ENCODE measurements at places on chromosomes 6 and 20.

DNA sequence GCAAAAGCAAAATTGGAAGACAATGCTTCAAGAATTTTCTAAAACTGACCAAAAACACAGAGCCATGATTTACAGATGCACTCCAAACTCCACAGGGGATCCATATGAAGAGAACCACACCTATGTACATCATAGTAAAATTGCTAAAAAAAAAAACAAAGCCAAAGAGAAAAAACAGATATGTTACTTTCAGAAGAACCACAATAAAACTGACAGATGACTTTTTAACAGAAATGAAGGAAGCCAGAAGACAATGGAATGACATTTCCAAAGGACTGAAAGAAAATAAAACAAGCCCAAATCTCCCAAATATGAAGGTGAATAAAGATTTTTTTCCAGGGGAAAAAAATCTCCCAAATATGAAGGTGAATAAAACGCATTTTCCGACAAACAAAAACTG, 17.5 kb downstream of the TRERF1 start:
- DNase-seq, result no peak

DNA sequence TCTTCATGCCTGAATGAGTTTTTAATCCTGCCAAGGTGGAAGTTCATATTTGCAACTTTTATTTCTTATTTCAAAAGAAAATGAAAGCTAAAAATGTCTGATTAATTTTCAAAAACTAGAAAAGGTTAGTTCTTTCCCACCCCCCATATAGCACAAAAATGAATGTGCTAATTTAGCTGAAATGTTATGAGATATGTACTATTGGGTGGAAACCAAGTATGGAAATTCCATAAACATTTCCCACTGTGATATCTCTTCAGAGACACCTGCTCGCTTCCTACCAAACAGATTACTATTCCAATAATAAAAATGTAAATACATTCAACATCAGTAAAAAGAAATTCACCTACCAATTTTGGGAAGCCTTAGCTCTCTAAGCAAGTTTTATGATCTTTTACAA, 678.6 kb upstream of the ID4 start:
- DNase-seq, result no peak

GRCh38 chr6:170135461-170135820, 155.4 kb downstream of the DLL1 start:
- DNase-seq, result no peak

GRCh38 chr20:43393052-43393451, 64.6 kb upstream of the SRSF6 start:
- no peak for DNase-seq

- peak; percentile 1 for DNase-seq
These were observed 872.9 kb upstream of the SLC35B3 start for GRCh38 chr6:9308284-9308683.

DNA sequence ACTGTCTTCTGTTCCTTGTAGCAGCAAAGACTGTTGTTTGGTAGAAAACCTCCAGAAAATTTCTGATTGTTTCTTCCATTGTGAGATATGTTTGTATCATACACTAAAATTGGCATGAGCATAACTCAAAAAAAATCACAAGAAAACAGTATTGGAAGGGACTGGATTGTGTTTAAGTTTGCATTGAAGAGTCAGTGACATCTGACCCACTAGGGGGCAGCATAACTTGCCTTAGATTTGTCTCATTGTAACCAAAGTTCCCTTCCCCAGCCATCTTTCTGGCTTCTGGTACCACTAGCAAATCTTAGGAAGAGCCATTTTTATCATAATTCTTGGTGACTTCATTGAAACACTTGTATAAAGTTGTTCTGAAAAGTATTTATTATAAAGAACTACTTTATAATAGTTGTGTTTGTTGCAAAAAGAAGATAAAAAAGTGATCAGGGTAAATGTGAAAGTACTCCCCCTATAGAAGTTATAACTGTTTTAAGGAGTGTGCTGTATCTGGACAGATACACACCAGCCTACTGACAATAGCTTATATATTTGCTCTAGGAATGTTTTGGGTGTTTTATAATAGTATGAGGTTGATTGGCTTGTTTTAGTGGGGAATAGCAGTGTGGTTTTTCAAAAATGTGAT, 7.7 kb downstream of the CSTF1 start:
- peak; percentile 92 for DNase-seq

GRCh38 chr6:28945349-28945748, 21.6 kb upstream of the TRIM27 start:
- DNase-seq, result no peak

DNA sequence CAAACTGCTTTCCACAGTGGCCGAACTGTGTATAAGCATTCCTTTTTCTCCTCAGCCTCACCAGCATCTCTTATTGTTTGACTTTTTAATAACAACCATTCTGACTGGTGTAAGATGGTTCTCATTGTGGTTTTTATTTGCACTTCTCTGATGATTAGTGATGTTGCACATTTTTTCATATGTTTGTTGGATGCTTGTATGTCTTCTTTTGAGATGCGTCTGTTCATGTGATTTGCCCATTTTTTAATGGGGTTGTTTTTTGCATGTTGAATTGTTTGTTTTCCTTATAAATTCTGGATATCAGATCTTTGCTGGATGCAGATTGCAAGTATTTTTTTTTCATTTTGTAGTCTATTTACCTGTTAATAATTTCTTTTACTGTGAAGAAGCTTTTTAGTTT, 11.2 kb upstream of the ZSCAN12 start:
- no peak for DNase-seq

DNA sequence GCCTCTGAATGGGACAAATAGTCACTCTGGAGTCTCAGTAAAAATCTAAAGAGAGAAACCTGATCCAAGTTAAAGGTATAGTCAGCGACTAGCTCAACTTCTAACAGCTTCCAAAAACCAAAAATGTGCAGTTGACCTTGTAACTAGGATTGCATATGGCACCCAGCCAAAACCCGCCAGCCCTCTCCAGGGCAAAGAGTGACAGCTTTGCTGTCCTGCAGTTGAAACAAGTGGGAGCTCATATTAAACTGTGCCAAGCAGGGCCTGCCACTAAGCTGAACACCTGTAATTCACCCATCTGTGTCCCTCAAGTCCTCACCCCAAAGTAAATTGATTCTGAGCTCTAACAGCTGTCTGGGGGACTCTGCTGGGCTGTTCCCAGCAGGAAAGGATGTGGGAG, 695.3 kb downstream of the MAFB start:
- no peak for DNase-seq

DNA sequence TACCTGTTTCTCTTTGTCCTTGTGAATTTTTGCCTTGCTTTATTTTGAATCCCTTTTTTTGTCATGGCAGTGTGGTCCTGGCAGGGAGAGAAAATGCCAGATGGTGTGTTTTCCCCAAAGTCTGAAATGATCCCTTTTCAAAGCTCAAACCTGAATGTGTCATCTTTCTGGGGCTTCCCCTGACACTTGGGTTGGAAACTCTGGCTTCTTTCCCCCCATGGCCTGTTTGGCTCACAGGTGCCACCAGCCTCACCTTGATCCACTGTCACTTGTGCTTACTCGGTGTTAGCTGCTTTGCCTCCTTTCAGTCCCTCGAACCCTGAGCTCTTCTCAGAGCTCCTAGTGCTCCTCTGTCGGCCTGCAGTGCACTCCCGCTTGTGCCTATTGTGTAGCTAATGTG, 22.3 kb downstream of the MYBL2 start:
- no peak for DNase-seq

DNA sequence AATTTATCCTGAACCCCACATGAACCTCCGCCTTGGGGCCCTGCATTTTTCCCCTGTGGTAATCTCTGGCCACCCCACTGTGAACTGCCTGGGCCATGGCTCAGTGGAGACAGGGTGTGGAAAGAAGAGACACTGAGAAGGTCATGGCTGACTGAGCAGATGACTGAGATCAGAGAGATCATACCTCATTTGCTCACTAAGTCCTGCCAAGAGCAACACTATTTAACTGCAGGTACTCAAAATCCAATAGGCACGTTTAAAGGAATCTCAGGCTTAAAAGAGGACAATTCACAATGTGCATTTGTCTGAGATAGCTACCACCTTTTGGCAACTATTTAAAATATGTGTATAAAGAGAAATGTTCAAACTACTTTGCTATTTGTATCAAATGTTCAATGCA, 305.0 kb downstream of the GMDS start:
- DNase-seq, result no peak

DNA sequence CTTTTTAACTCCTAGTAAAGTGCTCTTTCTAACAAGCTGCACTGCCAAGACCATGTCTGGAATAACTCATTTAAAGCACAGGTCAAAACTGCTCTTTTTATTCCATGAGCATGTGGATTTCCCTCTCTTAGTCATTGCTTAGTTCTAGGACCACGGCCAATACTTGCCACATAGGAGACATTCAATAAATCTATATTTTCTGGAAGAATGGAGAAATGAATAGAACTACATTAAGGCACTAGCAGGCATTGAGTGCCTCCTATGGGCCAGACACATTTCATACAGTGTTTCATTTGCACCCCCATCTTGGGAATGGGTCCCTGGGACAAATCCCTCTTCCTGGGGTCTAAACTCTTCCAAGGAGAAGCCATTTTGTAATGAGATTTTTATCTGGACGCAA, 552.8 kb upstream of the CITED2 start:
- DNase-seq, result peak; percentile 96

DNA sequence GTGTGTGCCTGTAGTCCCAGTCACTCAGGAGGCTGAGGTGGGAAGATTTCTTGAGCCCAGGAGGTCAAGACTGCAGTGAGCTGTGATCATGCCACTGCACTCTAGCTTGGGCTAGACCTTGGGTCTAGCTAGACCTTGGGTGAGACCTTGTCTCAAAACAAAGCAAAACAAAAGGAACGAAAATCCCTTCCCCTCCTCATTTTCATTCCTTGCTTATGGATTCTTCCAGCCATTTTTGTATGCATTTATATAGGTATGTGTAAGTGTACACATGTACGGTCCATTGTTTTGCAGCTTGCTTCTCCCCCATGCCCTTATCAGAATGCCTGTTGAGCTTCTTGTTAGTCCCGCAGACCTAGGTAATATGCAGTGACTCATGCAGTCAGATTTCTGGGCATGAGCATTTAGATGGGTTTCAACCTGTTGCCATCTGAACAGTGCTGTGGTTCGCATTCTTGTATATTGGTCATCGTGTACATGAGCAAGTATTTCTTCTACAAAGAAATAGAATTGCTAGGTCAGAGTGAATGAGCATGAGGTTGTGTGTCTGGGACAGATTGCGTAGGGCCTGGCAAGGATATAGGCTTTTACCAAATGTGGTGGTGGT, 73.2 kb downstream of the ATRN start:
- peak; percentile 46 for DNase-seq

DNA sequence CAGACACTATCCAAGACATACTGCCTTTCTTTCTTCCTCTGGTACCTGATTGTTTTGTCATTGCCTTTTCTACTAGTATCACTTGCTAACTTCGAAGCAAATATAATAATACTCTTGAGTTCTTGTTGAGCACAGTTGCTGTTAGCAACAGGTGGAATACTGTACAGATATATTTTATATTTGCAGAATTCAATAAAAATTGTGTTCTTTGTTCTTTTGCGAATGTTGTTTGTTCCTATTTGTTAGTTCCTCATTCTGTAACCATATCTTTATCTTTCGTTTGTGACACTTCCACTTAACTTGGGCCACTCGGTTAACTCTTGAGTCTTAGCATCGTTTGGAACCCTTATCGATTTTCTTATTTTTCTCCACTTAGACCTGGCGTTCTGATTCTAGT, 868 bp downstream of the CYB5R4 start:
- DNase-seq, result no peak

DNA sequence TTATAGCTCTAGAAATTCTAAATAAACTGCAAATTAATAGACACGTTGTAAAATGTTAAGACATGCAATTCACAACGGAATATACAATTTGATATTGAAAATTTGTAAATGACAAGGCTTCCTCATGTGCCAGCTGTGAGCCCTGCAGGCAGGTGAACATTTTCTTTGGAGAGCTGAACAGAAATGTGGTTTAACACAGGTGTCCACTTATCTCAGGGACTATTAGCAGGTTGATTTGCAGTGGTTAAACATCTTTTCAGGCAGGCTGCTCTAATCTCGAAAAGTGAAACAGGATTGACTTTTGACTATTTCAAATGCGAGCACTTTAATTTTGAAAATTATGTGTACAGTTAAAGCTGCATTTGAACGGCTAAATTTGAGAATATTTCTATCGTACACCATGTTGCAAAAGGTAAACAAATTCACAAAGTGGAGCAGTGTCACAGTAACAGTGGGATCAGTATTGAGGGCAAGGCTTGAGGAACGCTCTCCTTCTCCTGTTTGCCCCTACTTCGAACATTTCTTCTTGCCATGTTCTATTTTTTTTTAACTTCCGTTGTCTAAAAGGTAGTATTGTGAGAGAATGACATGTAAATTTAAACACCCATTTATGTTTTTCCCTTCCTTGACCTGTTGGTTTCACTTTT, 210.8 kb downstream of the CDKAL1 start:
- DNase-seq, result no peak

GRCh38 chr6:34608321-34609091, 52.4 kb upstream of the SPDEF start:
- no peak for DNase-seq

- DNase-seq, result peak; percentile 29
These were observed 14.9 kb downstream of the PEX3 start for GRCh38 chr6:143465546-143465945.

GRCh38 chr6:89357390-89357789, 4.9 kb upstream of the UBE2J1 start:
- no peak for DNase-seq

GRCh38 chr6:110689275-110689935, 125.9 kb downstream of the CDK19 start:
- DNase-seq, result no peak

DNA sequence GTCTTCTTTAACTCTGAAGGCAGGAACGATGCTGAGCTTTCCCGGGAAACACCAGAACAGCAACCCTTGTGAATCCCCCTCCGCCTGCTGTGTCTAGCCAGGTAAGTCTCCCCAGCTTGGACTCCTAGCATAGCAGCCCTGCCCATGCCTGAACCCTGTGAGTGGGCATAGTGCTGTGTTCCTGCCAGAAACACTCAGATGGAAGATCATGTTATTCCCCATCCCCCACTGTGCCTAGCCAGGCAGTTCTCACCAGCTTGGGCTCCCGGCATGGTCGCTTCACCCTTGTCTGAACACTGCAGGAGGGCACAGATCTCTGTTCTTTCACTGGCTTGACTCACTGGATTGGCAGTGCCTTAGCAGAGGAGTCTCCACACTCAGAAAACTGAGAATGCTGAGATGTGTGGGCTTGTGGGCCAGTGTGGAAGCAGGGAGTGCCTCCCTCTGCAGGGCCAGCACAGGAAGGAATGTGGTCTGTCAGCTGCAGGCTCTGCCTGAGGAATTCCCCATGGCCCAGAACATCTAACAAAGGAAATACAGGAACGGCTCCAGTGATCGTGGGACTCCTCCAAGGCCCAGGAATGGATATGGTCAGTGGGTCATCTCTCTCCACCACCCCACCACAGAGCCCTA, 440.1 kb upstream of the ADGRB3 start:
- no peak for DNase-seq

- DNase-seq, result no peak
These were observed 26.3 kb downstream of the WRNIP1 start for GRCh38 chr6:2791450-2791974.

- peak; percentile 58 for DNase-seq
These were observed 70.9 kb downstream of the LCA5 start for GRCh38 chr6:79466207-79466834.
